Stimulated activated CD8-positive, alpha-beta memory T cell treated with anti-CD3 and anti-CD28 coated beads, Interleukin-4, amount 100 ng/mL, for 1 hour (primary cell): ENCODE measurements at places on chromosomes 2 and 18.

- DNase-seq = no peak
These were observed 61.2 kb downstream of the FEZ2 start for GRCh38 chr2:36536776-36537175.

DNA sequence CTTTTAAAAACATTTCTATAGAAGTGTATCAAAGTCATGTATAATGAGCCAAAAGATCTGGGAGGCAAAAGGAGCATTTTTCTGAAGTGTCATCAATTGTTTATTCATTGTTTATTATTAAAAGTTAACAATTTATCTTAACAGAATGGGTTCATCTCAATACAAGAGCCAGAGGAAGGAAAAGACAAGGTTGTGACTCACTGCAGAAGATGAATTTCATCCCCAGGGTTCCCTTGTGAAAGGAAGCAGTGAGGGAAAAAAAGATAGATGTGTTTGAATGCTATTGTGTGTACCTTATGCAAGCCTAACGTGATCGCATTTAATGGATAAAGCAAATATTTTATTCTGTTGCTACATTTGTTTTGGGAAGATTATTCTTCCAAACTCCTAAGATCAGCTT is 286.3 kb downstream of the PIEZO2 start:
- no peak for DNase-seq

- no peak for DNase-seq
These were observed 145.9 kb downstream of the COPS8 start for GRCh38 chr2:237231593-237231992.

DNA sequence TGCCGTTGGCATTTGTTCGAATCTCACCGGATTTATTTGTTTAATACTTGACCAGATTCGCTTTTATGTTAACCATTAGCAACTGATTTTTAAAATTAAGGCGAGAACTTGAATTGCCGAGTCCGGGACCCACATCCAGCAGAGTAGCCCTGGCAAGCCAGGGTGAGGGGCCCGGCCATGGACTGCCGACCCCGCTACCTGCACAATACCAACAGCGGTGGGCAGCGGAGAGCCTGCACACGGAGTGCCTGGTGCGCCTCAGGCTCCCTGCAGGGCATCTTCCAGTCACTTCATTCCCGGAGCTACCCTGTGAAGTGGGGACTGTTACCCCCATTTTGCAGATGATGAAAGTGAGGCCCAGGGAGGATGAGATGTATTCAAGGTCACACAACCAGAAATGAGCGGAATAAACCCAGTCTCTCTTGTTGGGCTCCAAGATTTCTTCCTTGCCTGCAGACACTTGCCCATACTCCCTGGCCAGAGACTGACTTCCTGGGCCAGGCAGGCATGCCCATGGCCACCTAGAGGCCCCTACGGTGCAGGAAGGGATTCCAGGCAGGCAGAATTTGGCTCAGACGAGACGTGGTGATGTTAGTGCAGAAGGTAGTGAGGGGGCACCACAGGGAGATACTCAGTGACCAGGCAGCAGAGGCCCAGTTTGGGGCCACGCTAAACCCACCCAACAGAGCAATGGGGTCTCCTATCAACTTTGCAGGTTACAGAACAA is 2.9 kb downstream of the FBLN7 start:
- DNase-seq = no peak
